ENCODE measurements at places on chromosomes 4 and X.

- no peak for DNase-seq
Measured at GRCh38 chr4:25943312-25943711, 29.3 kb downstream of the SMIM20 start.

DNA sequence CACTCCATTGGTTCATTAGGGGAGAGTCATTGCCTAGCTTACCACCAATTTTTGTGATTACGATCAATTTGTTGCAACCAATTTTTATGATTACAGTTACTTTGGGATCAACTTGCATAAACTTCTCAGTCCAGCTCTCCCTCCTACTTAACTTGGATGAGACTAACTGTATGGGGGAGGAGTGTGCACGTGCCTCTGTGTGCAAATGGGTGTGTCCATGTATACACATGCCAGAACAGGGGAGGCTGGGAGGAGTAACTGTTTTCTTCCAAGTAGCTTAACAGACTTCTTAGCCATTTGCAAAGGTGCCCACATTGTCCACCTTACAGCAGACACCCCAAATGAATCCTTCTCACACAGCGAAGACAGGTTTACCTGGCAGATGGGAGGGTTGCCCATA, 117.7 kb upstream of the VCX3B start:
- no peak for DNase-seq

DNA sequence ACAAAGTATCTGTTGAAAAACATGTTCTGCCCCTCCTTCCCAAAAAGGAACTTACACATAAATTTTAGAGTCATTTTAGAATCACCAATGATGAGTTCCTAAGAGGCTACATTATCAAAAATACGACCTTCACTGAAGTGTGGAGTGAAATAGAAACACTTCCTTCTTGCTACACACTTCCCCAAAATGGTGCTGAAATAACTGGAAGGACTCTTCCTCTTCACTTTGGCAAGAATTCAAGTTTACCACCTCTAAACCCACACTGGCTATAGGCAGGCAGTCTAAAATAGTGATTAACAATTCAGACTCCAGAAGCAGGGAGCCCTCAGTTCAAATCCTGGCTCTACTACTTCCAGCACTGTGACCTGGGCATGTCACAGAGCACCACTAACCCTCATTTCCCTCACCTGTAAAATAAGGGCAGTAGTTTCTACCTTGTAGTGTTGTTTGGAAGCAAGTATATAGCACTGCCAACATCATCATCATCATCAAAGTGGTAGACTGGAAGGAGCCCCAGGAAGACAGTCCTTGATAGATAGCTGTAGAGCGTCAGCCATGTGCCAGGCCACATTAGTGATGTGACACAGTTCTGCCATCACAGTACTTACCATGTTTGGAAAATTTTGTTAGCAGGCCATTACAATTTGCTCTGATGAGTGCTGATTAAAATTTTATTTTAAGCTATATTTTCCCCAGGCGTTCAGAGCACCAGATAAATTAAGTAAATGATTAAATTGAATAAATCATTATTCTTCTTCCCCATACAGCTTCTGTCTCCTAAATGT, 103.3 kb downstream of the PARM1 start:
- DNase-seq = no peak

DNA sequence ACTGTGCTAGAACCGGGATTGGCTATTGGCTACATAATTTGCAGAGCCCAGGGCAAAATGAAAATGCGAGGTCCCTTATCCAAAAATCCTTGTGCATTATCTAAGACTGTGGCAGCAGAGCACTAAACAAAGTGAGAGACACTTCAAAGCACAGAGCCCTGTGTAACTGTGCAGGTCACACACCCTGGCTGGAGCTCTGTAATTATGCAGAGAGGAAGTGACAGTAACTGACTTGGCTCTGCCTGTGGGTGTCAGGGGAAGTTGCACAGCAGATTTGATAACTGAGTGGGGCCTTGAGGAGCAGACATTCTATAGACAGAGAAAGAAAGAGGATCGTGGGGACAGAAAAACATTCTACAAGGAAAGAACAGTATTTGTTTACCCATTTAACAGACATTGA, 173.5 kb upstream of the FMR1 start:
- no peak for DNase-seq

DNA sequence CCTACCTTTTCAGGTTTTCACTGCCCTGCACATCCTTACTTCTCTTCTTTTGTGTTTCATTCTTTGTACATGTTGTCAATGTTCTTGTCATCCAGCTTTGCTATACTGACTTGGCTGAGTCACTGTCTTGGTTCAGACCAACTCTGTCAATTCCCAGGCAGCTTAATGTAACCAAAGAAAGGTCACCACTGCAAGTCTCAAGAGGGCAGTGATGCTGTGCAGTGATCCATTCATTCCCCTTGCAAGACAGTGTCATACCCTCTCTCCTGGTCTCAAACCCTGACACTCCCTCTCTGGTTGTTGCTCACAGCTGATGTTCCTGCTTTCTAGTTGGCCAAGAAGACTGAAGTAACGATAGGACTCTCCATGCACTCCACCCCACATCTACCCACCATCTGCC, 17.5 kb downstream of the RAB39B start:
- no peak for DNase-seq

All from brain pericyte (primary cell).